ENCODE measurements at places on chromosomes 13 and 19. TPM values are rescaled to one million over a fixed set of nuclear protein-coding genes. Genes with fewer than 3 reads are reported as not detected.

The KLK10 gene
- total RNA-seq, result not detected

The SOX1 gene
- total RNA-seq, result 0.11 TPM

The C19orf18 gene
- not detected for total RNA-seq

The FAM216B gene
- total RNA-seq, result not detected

The KCNN4 gene
- 0.29 TPM for total RNA-seq

The LILRA2 gene
- 1.4 TPM for total RNA-seq

The CFAP97D2 gene
- not detected for total RNA-seq

The WTIP gene
- total RNA-seq, result 22.1 TPM

The SYCN gene
- not detected for total RNA-seq

The ZNF699 gene
- 17.4 TPM for total RNA-seq

The CNN1 gene
- 7.2 TPM for total RNA-seq

The DPF1 gene
- not detected for total RNA-seq

The NLRP7 gene
- total RNA-seq, result not detected

The UNC13A gene
- 0.13 TPM for total RNA-seq

The SLC6A16 gene
- 7.8 TPM for total RNA-seq

The NLRP5 gene
- total RNA-seq, result not detected

The CYP4F22 gene
- total RNA-seq, result 0.11 TPM

The ZNF223 gene
- total RNA-seq, result 9.8 TPM

The TFDP1 gene
- 84.2 TPM for total RNA-seq
